ENCODE measurements at places on chromosomes 5 and 9.

- peak; percentile 61 for DNase-seq
Measured at GRCh38 chr9:113164536-113165300, 13.9 kb downstream of the SLC31A2 start.

DNA sequence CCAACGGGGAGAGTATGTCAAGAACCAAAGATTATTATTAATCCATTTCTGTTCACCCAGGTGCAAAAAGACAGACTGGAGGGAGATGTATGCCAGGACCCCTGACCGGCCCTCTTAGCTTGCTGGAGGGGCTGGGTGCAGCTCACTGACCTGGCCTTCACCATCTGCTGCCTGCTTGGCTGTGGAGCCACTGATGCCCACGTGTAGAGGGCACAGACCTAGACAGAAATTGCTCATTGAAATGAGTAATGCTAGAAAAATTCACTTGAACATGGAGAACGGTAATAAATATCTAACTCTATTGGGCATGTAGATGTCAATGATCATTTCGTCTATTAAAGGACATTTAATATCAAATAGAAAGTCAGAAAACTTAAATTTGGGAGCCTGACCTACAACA is 58.8 kb upstream of the ERCC6L2 start:
- peak; percentile 56 for DNase-seq

- DNase-seq = peak; percentile 91
Measured at GRCh38 chr5:91151947-91152346, 231.2 kb downstream of the ARRDC3 start.

GRCh38 chr5:157555037-157555640 is 20.4 kb downstream of the ADAM19 start:
- DNase-seq = no peak

GRCh38 chr5:169719360-169720314 is 82.6 kb downstream of the DOCK2 start:
- no peak for DNase-seq

GRCh38 chr5:67238191-67238590 is 41.6 kb upstream of the CD180 start:
- DNase-seq = no peak

- DNase-seq = no peak
Measured at GRCh38 chr9:17906176-17906840, 327.4 kb downstream of the SH3GL2 start.

- no peak for DNase-seq
Measured at GRCh38 chr9:130333041-130333711, 67.6 kb downstream of the HMCN2 start.

DNA sequence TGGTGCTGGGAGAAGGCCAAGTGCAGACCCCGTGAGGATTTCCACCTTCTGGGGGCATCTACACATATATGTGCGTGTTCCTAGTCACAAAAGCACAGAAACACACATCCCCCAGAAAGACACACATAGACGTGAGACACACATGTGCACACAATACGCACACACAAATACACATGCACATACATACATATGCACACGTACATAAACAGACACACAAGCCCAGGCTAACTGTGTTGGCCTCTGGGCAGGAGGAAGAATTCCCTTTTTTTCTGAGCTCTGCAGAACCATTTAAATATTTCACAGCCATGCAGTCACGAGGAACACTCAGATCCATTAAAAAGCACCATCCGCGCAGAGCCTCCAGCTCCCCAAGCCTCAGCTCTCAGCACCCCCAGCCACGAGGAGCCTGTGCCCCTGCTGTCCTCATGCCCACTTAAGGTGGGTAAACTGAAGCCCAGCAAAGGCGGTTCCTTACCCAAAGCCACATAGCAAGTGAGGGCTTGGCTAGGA is 5.3 kb downstream of the NINJ1 start:
- no peak for DNase-seq

DNA sequence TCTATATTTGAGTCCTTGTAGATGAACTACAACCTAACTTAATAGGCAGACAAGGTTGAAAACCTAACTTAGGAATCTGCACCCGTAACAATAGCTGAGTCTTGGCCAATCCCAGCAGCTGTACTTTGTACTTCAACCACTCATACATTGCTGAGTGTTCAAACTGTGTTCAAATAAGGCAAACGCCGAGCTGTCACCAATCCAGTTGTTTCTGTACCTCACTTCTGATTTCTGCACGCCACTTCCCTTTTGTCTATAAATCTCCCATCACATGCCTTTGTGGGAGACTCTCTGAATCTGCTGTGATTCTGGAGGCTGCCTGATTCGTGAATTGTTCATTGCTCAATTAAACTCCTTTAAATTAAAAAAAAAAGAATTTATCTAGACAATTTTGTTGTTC is 167.8 kb upstream of the TUT7 start:
- no peak for DNase-seq

DNA sequence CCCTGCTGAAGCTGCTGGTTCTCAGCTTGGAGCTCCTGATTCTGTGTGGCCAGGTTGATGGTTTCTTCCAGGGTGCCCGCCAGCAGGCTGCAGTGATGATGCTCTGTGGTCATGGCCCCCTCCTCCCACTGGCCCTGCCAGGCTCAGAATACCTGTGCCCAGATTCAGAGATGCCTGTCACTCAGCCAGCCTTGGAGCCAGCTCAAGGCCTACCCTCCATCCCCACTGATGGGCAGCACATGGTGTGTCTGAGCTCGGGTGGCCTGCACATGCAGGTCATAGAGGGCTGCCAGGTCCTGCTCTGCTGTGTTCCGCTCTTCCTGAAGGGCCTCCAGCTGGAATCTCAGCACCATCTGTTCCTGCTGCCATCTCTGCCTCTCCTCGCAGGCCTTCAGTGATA is 5.4 kb downstream of the SLC35A4 start:
- peak; percentile 15 for DNase-seq

- DNase-seq = peak; percentile 50
Measured at GRCh38 chr5:78508186-78508765, 140.3 kb downstream of the LHFPL2 start.

- no peak for DNase-seq
Measured at GRCh38 chr9:130001190-130001589, 41.8 kb downstream of the FNBP1 start.

- peak; percentile 83 for DNase-seq
Measured at GRCh38 chr9:97803167-97804058, 49.6 kb upstream of the FOXE1 start.

DNA sequence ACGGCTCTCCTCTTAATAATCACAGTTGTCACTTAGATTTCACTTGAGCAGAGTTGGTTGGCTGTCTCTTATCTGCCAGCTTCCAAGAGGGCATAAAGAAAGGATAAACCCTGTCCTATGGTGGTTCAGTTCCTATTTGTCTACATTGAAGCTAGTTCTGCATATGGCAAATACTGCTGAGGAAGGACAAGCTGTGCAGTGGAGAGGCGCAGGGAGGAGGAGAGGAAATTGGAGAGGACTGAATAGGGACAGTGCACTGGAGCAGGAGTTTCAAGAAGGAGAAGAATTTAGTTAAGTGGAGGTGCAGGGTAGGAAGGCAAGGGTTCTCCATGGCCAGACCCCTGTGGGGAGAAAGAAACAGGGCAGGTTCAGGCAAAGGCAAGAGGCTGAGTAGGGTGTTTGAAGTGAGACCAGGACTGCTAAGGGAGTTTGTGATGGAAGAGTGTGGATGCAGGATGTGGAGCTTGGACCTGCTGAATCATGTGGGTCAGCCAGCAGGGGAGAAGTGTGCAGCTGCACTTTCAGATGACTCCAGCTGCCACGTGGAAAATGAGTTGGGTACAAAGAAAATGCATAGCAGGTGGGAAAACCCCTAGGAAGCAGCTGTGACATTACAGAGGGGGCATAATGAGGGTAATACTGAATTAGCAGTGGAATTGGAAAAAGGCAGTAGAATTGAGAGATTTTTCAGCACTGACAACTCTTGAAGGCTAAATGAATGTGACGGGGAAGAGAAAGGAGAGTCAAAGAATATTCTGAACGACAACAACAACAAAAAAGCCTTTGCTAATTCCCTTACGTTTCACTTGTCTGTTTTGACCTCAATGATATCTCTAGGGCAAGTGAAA is 66.8 kb downstream of the MAMDC2 start:
- DNase-seq = no peak

DNA sequence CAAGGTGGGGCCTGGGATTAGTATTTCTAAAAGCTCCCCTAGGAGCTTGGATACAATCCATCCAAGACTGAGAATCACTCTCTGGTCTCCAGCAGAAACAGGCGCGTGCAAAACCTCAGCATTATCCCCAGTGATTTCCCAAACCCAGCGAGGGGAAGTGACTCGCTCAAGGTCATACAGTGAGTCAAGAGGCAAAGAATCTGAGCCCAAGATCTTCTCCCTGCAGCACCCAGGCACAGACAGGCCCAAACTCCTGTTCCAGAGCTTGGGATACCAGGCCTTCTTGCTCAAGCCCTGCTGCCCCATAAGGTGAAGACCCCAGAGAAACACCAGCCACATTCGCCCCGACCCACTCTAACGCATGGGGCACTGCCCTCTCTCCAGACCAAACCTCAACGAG is 33.2 kb downstream of the SHB start:
- no peak for DNase-seq

DNA sequence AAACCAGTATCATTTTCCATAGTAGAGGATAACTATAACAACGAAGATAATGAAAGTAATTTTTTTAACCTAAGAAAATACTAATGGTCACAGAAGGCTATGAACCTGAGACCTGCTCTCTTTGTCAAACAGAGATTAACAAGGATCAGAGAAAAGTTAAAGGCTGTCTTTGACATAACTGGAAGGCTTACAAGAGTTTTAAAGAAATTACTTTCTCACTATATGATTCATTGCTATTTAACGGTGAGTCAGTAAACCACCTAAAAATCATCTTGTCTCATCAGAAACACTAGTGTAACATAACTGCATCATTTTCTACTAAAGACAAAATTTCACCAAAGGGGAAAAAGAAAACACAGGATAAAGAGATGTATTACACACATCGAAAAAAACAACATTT is 19.3 kb downstream of the MLANA start:
- no peak for DNase-seq

- peak; percentile 72 for DNase-seq
Measured at GRCh38 chr5:170302653-170303501, 5.3 kb upstream of the LCP2 start.

GRCh38 chr9:131297903-131298302 is 8.4 kb downstream of the PLPP7 start:
- no peak for DNase-seq

DNA sequence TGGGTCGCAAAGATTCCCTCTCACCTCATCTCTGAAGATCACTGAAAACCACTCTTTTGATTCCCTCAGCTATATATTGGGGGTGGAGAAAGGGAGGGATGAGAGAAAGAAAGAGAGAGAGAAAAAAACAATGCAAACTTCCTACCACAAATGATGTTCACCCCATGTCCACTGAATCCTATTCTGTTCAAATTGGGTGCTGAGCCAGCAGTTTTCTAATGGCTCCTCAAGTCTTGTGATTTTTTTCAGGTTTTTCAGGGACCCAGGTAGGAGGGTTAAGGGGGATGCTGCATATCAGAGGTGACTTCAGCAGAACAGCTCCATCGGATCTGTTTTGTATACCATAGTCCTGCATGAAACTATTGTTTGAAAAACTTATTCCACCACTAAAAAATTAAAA is 95.9 kb downstream of the SH3TC2 start:
- no peak for DNase-seq

- DNase-seq = no peak
Measured at GRCh38 chr5:65734921-65735320, 12.9 kb downstream of the NLN start.

GRCh38 chr9:8486095-8486494 is 686.5 kb upstream of the DMAC1 start:
- no peak for DNase-seq

- no peak for DNase-seq
Measured at GRCh38 chr9:76658510-76659231, 105.6 kb upstream of the PCA3 start.

GRCh38 chr5:112156211-112156610 is 262.9 kb downstream of the EPB41L4A start:
- no peak for DNase-seq

- peak; percentile 35 for DNase-seq
Measured at GRCh38 chr5:43063721-43064171, 23.6 kb upstream of the ANXA2R start.

GRCh38 chr9:35933550-35934067 is 24.3 kb downstream of the SPAAR start:
- DNase-seq = no peak

DNA sequence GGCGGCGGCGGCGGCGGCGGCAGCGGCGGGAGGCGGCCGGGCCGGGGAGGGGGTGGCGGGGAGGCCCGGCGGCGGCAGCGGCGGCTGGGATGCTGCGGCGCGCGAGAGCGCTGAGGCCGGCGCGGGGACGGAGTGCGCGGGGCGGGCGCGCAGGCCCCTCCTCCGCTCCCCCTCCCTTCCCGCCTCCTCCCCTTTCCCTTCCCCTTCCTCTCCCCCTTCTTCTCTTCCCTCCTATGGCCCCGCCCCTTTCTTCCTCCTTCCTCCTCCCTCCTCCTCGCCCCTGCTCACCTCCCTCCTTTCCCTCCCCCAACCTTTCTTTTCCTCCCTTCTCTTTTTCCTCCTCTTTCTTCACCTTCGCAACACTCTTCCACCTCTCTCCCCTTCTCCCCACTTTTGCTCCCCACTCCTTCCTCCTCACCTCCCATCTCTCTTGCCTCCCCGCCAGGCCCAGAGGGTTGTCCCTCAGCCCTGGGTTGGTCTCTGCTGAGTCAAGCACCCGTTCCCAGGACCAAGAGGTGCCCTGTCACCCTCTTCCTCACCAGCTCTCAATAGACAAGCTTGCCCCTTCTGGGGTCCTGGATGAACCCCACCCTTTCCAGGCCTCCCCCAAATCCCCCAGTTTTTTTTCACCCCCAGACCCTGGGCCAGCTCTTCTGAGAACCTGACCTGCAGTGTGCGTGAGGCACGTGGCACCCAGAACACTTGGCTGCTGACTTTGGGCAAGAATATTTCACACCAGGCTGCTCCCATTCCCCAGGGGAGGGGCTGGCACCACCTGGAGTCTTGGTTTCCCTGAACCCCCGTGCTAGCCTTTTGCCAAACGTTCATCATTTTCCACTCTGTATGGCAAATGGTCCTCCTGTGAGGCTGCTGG is at the start of gene SEMA4D:
SEMA4D (minus strand) TSS at position 136 of the 874 bp plus-strand sequence. CDS start 92,657 bp downstream, outside the sequence.
- peak; percentile 75 for DNase-seq

DNA sequence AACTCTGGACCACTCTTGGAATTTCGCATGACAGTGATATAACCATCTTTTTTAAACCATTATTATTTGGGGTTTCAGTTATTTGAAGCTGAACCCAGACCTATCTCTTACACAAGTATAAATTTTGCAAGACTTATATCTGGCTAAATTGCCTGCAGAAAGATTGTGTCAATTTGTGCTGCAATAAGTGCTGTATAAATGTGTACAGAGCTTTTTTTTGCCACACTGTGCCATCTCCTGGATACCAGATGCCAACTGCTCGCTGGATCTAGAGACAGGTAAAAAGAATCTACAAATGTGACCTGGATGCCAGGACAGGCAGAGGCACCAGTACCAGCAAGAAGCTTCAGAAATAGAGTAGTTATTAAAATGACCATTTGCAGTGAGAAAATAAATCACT is 25.9 kb upstream of the TTC39B start:
- no peak for DNase-seq

DNA sequence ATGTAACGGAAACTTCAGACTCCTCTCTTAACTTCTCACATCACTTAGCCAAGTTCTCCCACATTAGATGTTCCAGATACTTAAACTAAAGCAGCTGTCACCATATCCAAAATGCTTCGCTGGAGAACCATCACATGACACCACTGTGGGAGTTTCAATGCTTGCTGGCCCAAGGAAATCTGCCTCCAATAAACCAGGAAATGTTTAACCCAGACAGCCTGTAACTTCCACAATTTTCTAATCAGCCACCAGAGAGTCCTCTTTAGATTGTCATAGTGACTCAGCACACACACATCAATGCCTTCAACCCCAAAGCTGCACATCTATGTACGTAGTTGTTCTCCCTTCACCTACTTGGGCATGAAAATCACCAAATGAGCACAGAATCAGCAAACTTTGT is 118.7 kb downstream of the LPAR1 start:
- DNase-seq = no peak
